ENCODE measurements at places on chromosomes 5 and 9.

GRCh38 chr9:126112135-126112720 is 214.4 kb upstream of the MVB12B start:
- no peak for DNase-seq

GRCh38 chr9:38708759-38709158 is 11.2 kb downstream of the FAM240B start:
- no peak for DNase-seq

DNA sequence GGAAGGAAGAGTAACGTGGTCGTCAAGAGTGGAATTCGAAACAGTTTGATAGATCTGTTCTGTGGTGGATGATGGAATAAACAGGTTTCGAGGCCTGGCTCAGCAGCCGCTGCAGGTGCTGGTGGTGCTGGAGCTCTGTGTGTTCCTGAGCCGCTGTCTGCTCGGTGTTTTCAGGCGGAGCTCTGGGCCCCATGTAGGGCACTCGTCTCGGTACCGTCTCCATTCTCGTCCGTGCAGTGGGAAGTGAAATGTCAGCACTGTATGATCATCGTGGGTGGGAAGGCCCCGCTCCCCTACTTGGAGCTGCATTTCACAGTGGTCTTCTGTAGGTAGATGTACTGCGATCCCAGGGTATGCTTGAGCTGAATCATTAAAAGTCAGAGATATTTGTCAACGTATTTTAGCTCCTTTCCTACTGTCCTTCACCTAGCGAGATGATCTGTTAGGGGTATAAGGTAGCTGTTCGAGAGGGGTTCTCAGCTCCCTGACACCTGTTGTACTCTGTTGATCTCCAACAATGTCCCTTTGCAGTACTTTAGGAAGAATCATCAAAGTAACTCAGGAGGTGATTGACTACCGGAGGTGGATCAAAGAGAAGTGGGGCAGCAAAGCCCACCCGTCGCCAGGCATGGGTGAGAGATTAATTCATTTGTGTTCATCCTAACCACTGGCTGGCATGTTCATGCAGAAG is 35.9 kb downstream of the TENT4A start:
- DNase-seq: no peak

DNA sequence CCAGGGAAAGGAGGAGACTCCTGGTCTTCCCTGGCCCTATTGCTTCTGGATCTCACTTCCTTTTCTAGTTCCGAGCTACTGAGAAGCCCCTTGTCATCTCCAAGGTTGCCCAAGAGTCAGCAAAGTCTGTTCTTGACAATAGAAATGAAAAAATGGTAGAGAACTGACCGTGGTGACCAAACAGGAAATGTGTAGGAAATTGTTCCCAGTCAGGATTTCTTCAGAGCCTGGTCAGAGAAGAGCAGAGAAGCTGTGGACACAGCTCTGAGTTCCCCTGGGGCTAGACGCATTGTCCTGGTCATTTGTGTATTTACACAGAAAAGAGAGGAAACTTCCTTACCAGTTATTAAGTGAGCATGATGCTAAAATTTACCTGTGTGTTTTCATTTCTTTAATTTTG is 35.6 kb downstream of the S1PR3 start:
- no peak for DNase-seq

DNA sequence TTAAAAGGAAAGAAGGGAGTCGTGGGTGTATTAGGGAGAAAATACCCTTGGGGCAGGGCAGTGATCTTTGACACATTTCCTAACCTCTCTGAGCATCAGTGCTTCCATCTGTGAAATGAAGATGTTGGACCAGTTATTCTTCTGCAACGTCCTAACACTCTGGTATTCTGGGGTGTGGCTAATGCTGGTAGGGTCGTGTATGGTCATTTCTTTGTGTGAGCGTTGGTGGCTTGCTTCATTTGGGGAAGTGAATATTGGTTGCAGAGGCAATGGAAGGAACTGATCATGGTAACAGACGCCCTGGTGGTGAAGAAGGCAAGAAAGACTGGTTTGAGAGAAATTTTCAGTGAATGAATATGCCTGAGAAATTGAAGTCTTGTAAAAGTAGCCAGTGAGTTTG is 67.9 kb upstream of the TTC23L start:
- no peak for DNase-seq

DNA sequence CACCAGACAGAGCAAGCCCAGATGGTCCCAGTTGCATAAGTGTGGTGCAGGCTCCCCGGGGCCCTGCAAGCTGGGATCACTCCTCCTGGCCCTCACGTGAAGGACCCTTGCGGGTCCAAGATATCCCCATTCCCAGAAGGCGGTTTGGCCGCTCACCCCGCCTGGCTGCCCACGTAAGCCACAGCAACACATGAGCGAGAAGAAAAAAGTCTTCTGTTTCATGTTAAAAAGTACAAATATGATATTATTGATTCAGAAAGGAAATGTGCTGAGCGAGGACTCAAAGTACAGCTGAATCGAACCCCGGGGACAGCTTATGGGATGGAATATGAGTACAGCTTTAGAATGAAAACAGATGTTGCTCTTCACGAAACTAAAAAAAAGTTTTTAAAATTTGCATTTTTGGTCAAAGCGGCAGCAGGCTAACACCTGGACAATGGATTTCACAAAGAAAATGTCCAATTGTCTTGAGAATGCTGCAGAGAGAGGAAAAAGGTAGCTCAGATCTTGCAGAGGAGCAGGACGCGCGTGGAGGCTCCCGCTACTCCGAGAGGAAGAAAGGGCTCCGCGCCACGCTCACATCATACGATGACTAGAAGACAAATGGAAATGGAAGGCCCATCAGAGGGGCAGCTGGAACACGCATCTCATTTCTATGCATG is 427.6 kb downstream of the IRX1 start:
- DNase-seq: no peak

DNA sequence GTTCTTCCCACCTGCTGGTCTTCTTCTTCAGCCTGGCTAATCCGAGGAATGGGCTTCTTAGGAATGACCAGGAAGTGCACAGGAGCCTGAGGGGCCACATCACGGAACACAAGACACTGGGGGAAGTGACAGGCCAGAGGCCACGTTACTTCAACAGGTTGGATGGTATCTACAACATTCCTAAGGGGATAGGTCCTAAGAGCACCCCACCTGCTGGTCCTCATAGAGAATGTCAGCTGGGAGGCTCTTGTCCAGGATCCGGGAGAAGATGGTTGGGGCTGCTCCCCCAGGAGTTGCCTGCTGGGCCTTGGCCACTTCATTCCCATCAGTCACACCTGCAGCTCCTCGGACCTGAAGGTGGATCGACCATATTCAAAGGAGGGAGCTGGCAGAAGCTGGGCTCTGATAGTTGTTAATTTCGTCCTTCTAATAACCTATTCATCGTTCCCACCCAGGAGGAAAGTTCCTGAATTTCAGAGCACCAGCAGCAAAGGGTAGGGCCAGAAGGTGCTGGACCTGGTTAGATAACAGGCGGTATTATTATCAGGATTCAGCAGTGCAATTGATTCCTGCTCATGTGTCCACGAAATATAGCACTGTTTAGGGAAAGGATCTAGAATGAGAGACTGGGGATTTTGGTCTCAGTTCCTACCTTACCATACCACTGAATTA is 1.3 kb downstream of the HINT2 start:
- no peak for DNase-seq

GRCh38 chr5:82376307-82376706 is 98.2 kb upstream of the RPS23 start:
- no peak for DNase-seq

DNA sequence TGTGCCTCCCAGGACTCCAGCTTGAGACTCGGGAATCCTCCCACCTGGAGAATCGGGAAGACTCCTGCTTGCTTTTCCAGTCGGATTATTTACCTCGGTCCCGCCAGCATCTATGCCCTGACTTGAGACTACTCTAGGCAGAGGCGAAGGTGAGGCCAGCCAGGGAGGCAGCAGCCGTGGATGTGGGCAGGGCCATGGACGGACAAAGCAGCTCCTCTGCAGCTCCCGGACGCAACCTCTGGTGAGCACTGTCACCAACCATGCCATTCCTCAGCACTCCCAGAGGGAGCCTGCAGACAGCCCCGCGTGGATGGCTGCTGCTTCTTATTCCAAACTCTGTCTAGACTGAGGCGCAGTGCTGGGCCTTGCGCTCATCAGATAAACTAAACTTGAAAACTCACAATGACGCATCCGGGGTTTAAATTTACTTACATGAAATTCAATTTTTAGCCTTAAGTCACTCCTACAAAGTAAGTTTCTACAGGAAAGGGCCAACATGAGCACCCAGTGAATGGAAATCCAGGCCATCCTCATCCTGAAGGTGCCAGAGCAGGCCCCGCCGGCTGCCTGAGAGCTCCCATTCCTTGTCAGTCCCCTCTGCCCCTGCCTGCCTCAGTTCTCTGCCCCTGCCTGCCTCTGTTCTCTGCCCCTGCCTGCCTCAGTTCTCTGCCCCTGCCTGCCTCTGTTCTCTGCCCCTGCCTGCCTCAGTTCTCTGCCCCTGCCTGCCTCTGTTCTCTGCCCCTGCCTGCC is 17.8 kb downstream of the MED10 start:
- DNase-seq: no peak

- DNase-seq: no peak
Observed at GRCh38 chr9:93730648-93731047, 154.3 kb downstream of the PHF2 start.

DNA sequence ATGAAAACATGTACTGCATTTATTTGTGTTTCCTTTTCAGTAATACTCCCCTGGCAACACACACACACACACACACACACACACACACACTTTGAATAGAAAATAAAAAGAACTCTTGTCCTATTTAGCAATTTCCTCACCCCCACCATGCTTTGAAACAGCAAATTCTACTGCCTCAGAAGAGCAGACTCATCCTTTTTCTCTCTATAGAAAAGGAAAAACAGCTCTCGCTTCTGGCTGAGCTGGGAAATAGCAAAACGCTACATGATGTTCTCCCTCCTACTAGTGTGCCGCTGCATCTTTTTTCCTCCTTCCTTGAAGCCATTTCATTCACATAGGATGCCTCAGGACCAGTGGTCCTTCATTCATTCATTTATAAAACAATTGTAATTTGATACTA is 453.6 kb downstream of the CSNK1G3 start:
- no peak for DNase-seq

DNA sequence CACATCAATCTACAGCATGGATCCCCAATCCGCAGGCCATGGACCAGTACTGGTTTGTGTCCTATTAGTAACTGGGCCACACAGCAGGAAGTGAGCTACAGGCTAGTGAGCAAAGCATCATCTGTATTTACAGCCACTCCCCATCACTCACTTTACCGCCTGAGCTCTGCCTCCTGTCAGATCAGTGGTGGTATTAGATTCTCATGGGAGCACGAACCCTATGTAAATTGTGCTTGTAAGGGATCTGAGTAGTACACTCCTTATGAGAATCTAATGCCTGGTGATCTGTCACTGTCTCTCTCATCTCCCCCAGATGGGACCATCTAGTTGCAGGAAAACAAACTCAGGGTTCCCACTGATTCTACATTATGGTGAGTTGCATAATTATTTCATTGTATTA is 212.7 kb upstream of the FAM174A start:
- no peak for DNase-seq

GRCh38 chr9:104232781-104233341 is 138.8 kb downstream of the SMC2 start:
- no peak for DNase-seq

GRCh38 chr9:113570106-113570505 is 106.6 kb downstream of the RGS3 start:
- DNase-seq: no peak

DNA sequence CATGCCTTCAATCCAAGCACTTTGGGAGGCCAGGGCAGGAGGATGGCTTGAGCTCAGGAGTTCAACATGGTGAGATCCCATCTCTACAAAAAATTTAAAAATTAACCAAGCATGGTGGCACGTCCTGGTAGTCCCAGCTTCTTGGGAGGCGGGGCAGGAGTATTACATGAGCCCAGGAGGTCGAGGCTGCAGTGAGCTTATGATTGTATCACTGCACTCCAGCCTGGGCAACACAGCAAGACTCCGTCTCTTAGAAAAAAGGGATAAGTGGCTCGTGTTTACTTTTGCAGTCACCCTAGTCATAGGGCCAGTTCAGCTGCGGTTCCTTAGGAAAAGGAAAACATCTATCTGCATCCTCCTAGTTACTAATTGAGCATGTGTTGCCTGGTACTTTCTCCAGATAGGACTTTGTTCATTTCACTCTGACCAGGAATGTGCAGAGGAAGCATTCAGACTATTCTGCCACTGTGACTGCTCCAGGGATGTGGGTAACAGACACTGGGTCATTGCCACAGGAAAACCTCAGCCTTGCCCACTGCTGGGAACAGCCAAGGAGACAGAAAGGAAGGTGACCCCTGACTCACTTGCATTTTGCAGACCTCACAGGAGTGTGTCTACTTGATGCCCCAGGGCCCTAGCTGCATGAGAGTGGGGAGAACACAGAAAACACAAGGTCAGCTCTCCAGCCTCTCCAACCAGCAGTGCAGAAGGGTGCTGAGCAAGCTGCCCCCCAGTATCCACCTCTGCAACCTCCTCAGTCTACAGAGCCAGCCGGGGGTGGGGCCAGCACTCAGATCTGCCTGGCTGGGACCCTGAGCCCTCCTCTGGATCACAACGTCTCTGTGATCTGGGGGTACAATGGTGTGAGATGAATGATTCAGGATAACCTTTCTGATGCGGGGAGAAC is 33.9 kb upstream of the ALDH1B1 start:
- DNase-seq: no peak

- peak; percentile 88 for DNase-seq
Observed at GRCh38 chr5:81972492-81972783, 615 bp downstream of the ATG10 start.

GRCh38 chr5:177487975-177488374 is 9.4 kb downstream of the PDLIM7 start:
- DNase-seq: no peak

- no peak for DNase-seq
Observed at GRCh38 chr5:119276978-119277377, 78.8 kb upstream of the TNFAIP8 start.

DNA sequence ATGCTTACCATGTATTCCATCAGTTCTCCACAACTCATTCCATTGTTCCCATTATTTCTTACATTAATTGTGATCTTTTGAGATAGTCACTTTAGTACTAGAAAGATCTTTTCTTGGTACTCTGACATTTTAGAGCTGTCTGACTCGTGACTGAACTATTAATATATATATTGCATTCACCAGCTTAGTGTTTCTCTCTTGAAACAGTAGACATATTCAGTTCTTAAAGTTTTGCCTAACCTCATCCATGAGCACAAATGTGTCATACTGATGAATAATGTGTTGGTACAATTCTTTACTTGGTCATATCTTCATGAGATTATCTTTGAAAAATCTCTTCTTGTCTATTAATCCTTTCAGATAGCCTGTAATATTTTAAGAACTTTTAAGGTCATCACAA is 74.3 kb downstream of the NLN start:
- no peak for DNase-seq

DNA sequence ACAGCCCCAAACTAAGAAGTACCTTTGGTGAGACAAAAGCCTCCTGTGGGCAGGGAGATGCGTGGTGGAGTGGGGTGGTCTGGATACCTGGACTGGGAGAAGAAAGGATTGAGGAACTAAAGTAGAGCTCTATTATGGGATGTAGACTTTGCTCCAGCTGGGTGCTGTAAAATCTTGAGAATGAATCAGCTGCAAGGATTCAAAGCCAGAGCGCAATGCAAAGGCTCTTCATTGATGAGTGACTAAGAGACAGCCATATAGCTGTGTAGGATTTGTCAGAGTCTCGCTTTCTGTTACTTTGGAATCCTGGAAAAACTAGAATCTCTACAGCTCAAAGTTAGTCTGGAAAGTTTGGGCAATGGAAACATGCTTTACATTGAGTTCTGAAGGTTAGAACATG is 159.9 kb downstream of the TAF11L14 start:
- DNase-seq: no peak

Measured in KG1 (cell line).